ENCODE measurements at places on chromosomes 5 and 9.

DNA sequence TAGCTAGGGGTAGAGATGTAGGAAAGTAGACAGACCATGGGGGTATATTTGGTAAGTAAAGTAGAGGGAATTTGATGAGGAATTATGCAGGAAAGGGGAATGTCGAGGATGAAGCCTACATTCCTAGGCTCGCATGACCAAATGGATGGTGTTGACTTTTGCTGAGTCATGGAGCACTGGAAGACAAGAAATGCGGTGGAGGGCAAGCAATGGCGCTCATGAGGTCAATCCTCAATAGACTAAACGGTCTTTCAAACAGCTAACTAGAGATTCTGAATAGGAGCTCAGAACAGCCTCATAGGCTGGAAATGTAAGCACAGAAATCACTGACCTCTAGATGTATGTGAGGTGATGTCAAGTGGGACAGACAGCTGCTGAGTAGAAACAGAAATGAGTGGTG lies 50.7 kb upstream of the FST start:
- DNase-seq, result no peak

DNA sequence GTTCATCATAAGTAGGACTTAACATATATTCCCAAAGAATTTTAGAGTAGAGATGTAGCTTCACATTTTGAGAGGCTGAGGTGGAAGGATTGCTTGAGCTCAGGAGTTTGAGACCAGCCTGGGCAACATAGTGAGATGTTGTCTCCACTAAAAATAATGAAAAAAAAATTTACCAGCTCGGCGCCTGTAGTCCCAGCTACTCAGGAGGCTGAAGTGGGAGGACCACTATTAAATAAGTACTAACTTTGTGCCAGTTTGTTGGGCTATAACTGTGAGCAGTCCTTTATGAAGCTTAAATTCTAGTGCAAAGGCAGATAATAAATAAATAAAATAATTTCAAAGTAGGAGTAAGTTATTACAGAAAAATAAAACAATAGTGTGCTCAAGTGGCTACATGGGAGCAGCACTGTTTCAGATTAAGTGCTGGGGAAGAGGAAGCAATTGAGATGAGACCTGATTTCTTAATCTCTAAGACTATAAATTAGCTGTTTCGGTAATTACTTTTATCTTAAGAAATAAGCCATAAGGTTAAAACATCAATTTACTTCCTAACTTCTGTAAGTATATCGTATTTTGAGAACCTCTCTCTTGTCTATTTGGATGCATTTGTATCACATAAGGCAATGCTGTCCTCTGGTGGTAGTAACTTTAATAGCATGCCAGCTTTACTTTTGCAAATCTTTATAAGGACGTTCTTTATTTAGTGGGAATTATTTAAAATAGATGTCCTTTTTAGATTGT lies 98.9 kb downstream of the CSNK1G3 start:
- no peak for DNase-seq

GRCh38 chr9:102778746-102779145 lies 216.4 kb upstream of the CYLC2 start:
- DNase-seq, result no peak

DNA sequence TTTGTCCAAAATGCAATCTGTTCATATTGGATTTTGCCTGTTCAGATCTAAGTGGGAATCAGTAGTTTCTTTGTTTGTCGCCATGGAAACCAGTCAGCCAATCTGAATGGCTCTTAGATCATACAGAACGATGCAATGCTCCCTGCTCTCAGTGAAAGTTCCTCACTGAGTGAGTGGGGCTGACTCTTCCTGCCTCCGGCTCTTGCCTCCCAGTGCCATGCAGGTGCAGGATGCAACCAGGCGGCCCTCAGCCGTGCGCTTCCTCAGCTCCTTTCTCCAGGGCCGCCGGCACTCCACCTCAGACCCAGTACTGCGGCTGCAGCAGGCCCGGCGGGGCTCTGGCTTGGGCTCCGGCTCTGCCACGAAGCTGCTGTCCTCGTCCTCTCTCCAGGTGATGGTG lies at the start of gene PTPDC1:
Gene PTPDC1 (plus strand): TSS at position 151 of the 400 bp plus-strand sequence. CDS start 67 bp downstream, at position 218.
- peak; percentile 73 for DNase-seq

- DNase-seq, result peak; percentile 41
Observed at GRCh38 chr9:135582966-135583687, 21.6 kb downstream of the PAEP start.

GRCh38 chr9:87556039-87556438 lies 58.4 kb downstream of the DAPK1 start:
- DNase-seq, result no peak

- no peak for DNase-seq
Observed at GRCh38 chr5:14407051-14407450, 174.5 kb upstream of the OTULINL start.

- DNase-seq, result no peak
Observed at GRCh38 chr9:90308691-90309090, 333.9 kb downstream of the DIRAS2 start.

DNA sequence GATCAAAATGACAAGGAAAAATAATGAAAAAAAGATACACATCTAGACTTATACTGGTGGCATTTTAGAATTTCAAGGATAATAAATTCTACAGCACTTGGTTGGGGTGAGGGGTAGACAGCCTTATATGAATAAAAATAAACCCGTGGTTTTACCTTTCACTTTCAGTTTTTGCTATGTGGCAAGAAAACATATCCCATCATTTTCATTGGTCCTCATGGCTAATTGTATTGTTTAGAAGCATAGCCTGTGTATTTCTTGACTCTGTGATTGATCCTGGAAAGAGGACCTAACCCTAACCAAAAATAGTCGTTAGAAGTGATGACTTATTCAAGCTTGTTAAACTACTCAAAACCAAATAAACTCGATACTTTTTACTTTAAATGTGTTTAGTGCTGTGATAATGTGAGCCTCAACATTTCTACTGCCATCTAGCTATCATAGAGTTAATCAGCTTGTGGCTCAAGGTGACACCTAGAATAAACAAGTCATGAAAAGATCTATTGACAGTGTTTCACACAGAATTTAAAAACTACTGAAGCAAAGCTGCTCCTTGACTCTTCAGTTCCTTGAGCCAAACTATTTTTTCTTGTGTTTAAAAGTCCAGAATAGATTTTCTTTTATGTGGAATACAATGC lies 153.3 kb upstream of the IZUMO3 start:
- no peak for DNase-seq

- DNase-seq, result no peak
Observed at GRCh38 chr9:134293611-134294152, 32.6 kb upstream of the RXRA start.

DNA sequence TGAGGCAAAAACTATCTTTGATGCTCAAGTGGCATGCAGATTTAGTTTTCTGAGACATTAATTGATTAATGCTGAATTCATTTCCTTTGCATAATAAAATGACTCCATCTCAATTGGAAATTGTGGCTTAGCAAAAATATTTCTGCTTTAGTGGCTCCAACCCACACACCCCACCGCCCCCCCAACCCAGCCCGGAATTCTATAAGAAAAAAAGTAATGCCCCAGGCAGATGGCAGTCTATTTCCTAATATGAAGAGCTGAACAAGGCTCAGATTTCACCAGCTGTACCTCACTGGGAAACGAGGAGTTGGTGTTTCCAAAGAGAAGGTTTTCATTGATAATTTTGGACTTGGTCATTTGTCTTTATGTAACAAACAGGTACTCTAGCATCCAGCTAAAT lies 182.1 kb downstream of the FBN2 start:
- DNase-seq, result no peak

GRCh38 chr5:81525690-81526089 lies 131.8 kb upstream of the ACOT12 start:
- no peak for DNase-seq

GRCh38 chr9:69412741-69413150 lies 87.7 kb downstream of the ENTREP1 start:
- peak; percentile 91 for DNase-seq

- no peak for DNase-seq
Observed at GRCh38 chr5:32584646-32585045, 711 bp upstream of the SUB1 start.

- DNase-seq, result peak; percentile 77
Observed at GRCh38 chr5:160250226-160250625, 20.9 kb downstream of the FABP6 start.

DNA sequence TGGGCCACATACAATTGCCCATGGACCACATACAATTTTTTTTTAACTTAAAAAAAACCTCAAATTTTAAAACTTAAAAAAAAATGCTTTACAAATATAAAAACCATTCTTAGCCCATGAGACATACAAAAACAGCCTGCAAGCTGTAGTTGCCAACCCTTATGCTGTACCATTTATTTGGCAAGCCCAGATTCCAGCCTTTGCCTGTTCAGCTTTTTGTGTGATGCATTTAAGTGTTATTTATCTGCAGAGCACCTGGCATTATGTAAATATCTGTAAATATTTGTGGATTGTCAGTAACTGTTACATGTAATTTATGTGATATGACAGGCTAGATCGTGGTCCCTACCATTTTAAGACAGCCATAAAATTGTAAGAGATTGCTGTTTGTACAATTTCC lies 32.6 kb downstream of the HEXB start:
- no peak for DNase-seq

DNA sequence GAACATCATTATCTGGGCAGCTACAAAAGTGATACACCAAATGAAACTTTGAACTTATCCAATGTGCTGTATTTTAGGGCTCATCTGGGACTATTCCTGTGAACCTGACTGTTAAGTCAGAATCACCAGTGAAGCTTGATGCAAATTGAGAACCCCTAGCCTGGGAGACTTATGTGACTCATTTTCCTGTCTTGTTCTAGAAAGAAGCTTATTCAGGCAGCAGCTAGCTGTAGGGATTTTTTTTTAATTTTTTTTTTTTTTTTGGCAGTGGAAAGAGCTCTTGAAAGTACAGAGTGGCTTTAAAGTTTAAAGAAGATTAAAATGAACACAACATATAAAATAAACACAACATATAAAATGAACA lies 81.1 kb upstream of the TNFAIP8 start:
- DNase-seq, result no peak

- DNase-seq, result peak; percentile 25
Observed at GRCh38 chr9:91586282-91586681, 162.7 kb upstream of the NFIL3 start.

- DNase-seq, result no peak
Observed at GRCh38 chr9:84781458-84781857, 111.9 kb downstream of the NTRK2 start.

DNA sequence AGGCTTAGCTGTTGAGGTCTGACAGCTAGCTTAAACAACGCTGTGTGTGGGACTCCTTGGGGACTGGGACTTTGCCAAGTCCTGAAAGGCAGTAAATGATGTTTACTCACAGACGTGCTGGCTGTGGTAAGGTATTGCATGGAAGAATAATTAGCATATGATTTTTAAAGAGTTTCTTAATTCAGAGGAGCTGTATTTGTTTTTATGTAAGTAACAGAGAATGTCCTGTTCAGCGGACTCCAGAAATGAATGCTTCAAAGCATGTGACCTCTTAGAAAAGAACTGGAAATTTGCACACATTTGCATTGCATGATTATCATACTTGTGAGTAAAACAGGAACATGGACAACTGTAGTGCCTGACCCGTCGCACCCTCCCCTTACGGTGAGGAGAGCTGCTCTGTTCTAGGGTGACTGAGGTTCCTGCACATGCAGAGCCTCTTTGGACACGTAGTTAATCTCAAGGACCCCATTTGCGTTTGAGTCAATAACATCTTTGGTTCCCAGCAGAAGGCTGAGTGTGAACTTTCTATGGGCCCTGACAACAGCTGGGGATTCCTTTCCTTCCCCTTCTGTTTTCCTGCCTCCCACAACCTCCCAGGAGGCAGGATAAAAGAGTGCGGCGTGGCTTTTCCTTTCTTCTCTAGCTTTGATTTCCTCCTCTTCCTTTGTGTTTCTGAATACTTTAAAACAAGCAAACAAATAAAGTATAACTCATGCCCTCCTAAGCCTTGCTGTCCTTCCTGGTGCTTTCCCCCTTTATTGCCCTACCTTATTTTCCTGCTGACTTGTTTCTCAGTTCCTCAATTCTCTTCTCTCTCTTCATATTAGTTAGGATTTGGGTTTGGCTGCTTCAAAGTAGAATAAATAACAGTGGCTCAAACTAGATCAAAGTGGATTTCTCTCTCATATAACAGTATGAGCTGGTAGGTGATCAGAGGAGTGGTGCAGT lies 157.2 kb upstream of the CD180 start:
- DNase-seq, result peak; percentile 14

- DNase-seq, result no peak
Observed at GRCh38 chr5:55932700-55933099, 62.1 kb downstream of the IL6ST start.

Measured in ELF-1 (cell line).